ENCODE measurements at places on chromosomes 12 and 14.
A peak's percentile ranks its signal among the peaks of the same experiment; 100 is the strongest.

DNA sequence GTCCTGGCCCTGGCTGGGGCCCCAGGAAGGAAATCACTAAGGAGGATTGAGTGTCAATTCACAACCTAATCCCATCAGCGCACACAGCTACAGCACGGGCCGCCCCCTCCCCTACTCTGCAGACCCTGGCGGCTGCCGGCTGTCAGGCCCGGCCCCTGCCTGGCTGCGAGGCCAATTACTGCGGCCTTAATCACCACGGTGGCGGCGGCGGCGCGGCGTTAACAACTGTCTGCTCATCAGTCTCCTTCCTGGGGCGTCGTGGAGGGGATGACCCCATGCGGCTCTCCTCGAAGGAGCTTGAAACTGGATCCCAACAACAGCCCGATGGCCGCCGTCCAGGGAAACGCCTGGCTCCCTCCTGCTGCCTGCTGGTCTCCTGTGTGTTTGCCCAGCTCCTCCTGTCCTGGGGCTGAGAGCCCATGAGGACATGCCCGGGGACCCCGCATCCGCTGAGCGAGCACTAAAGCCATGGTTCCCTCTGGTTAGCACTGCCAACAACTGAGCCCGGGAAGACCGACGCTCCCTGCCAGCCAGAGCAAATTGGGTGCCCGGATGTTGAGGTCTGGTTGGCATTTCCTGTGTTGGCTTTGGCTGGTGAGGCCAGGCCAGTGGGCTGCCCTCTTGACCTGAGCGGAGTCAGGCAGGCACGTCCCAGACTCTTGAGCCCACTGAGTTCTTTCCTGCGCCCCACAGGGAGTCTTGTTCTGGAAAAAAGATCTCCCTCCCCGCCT lies 21.8 kb upstream of the EIF2B2 start:
- DNase-seq, result no peak

GRCh38 chr12:30014991-30015390 lies 231.2 kb upstream of the TMTC1 start:
- no peak for DNase-seq

DNA sequence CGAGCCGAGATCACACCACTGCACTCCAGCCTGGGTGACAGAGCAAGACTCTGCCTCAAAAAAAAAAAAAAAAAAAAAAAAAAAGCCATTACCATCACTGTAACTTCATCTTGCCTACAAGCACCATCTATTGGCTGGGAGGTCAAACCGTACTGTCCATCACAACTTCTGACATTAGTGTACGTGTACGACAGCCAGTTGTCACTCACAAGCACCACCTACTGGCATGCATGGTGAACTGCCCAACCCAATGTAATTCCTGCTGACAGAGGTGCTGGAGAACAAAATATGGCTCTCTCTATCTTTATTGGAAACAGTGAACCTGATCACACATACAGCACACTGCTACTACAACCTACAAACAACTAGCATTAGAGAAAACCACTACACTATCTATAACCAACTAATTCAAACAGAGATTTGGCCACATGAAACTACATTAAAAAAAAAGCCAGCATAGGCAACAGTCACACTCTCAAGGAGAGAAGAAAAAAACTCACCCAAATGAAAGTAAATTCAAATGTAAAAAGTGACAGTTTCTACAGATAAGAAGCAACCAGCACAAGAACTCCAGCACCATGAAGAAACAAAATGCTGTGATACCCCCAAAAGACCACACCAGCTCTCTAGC lies 82.3 kb downstream of the PUS7L start:
- DNase-seq, result no peak

- DNase-seq, result no peak
Observed at GRCh38 chr14:61602733-61603077, 92.6 kb upstream of the HIF1A start.

DNA sequence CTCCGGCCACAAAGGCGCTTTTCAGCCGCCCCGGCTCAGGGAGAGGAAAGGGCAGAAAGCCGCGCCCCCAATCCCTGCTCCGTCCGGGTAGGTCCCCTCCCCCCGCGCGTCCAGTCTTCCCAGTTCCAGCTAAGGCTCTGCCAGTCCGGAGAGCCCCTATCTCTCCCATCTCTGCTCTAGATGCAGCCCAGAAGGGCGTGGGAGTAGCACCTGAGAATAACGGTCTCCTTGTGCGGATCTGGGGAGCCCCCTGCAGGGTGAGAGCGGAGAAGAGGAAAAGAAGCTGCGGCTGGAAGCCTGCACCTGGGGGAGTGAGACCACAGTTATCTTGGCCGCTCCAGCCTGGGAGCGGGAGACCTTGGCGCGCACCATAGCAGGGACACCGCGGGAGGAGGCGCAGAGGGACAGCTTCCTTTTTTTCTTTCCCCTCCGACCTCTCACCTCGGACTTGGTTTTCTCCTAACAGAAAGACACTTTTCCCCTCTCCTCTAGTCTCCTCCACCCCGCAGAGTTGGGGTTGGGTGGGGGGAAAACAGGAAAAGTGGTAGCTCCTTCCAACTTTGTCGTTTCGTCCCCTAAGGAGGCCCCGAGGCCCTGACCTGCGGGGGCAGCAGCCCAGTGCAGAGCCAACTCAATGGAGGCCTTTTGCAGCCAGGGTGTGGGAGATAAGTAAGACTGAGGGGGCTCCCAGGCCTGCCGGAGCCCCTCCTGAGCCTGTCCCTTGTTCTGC lies 2.4 kb downstream of the DHH start:
- DNase-seq, result peak; percentile 43

DNA sequence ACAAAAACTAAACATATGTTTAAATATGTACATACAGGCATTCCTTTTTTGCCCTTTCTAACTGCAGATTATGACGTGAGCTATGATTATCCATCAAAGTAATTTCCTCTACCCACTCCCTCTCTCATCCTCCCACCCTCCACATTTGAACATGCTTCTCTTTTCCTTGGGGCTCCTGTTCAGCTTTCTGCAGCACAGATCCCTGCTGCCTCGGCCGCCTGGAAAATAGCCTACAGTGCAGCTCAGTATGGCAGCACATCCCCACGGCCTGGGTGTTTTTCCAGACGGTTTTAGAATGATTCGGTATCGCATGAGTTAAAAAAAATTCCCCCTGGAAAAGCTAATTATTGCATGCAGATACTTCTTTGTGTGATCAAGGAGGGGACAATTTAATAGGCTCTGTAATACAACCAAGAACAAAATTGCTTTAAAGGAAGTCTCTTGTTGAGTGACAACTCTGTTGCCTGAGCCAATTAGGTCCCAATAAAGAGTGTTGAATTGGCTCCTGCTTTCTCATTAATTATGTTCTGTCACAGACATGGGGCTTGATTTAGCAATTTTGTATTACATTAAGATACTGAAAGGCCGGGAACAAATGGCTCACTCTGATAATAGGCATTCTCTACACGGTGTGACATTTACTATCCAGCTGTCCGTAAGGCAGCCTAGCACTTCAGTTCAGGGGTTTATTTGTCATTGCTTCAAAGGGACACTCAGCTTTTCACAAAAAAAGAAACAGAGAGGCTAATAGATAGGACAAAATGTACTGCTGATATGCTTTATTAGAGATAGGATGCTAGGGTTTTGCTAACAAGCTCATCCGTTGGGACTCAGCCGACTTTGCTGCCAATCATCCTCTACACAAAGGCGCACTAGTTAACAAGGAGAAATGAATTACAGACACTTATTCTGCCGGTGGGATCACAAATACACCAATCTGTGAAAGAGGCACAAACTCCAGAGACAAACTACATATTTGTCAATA lies 285.8 kb upstream of the G2E3 start:
- DNase-seq, result no peak

DNA sequence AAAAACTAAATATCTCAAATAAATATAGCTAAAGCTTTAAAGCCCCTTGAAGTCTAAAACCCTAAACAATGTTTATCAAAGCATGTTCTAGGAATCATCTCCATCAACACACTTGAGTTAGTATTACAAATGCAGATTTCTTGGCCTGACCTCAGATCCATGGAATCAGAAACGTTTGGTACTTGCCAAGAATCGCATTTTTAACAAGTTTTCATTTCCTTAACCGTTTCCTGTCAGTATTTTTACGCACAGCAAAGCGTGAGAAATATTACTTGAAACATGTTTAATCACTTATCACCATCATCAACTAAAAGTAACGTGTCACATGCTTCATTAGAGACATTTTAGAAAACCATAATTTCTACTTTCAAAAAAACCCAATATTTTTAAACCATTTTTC lies 9.7 kb downstream of the SLCO1C1 start:
- DNase-seq, result no peak

DNA sequence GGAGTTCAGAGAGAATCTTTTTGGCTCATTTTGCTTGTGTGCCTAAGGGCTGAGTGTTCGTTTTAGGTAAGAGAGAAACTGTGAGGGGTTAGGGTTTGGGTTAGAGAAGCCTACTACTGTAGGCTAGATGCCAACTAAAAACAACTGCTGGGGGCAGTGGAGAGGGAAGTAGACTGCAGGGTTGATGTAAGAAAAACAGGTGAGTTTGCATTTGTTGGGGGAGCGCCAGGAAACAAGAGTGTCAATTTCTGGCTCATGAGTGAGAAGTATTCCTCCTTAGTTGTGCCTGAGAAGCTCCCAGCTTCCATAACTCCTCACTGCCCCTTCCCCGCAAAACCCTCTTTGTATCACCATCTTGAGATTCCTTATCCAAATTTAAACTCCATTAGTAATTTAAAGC lies 92.3 kb downstream of the DERA start:
- no peak for DNase-seq

- DNase-seq, result no peak
Observed at GRCh38 chr12:90261283-90261682, 552.6 kb upstream of the ATP2B1 start.

- no peak for DNase-seq
Observed at GRCh38 chr12:1083889-1084262, 92.9 kb downstream of the ERC1 start.

DNA sequence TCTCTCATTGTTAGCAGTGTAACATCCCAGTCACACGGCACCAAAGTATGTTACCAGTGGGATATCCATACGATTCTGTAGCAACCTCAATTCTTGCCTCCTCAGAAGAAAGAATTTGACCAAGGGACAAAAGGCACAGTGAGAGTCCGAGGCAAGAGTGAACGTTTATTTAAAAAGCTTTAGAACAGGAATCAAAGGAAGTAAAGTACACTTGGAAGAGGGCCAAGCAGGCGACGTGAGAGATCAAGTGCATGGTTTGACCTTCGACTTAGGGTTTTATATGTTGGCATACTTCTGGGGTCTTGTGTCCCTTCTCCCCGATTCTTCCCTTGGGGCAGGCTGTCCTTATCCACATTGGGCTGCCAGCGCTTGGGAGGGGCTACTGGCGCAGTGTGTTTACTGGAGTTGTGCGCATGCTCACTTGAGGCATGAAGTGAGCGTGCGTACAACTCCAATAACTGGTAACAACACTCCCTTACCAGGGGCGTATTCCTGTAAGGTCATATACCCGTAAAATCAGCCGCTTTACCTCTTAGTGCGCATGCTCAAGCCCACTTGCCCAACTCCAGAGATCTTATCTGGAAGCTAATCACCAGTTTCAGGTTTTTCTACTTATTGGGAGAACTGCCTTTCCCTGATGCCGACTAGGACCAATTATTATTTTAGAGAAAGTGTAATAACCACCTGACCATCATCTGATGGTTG lies 71.7 kb downstream of the FAR2 start:
- no peak for DNase-seq

DNA sequence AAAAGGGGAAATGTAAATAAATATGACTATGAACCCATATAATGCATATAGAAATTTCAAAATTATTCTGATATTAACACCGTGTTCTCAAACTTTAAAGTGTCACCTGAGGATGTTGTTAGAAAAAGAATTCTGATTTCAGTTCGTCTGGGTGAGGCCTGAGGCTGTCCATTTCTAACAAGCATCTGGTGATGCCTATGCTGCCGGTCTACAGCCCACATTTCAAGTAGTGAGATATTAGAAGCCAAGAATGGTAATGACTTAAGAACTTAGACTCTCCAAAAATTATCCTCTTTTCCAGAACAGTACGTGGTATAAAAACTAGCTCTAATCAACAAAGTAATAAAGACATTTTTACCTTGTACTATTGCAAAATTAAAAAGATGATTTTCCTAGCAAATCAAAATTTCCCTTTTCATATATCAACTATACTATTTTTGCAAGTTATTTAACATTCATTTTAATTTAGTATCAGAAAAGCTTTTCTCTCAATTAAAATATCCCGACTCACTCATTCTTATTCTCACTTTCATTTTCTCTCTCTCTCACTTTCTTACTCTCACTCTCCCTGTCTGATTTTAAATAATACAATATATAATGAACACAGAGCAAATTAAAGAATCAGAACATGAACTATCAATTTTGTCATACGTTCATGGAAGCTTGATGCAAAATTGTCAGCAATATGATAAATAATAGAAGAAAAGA lies 35.0 kb downstream of the PIK3C2G start:
- no peak for DNase-seq
